ENCODE measurements at places on chromosomes 12 and 14.

- H3K27me3 ChIP-seq: peaks cover 1% of the 10 kb centered on the region
- no peak overlapping the region for H3K4me3 ChIP-seq
- no peaks in the 10 kb centered on the region for H3K4me1 ChIP-seq
- no peaks in the 10 kb centered on the region for H3K36me3 ChIP-seq
- DNase-seq: no peak
- H3K27ac ChIP-seq: no peak overlapping the region
Measured at GRCh38 chr12:83190631-83191390, 504.1 kb downstream of the TMTC2 start.

DNA sequence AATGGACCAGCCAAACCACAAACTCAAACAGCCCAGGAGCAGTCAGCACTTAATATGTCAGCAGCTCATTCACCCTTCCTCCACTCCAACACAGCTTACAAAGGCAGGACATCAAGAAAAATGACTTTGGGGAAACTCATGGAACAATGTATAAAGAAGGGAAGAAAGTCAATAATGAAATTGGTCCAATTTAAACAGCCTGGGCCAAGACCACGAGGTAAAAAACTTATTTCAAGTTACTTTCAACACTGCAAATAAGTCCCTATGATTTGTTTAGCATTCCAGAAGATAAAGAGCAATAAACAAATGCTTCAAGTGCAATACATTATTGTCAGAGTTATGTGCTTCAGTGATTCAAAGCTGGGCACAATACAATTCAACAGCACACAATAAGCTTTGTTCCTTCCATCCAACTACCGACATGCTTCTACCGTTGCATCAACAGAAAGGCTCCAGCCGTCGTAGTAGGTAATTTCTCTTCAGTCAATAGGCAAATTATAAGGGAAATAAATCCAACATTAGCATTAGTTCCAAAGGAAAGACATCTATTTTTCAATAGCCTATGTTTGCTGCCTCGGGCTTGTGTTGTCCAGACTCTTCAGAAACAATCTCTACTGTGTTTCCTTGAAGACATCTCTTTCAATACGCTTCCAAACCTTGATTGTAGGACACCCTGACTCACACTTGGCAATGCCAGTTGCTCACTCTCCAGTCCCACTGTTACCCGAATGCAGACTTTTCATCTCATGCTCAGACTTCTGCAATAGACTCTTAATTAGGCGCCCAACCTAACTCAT, 225.7 kb downstream of the NUAK1 start:
- no peak overlapping the region for H3K27ac ChIP-seq
- no peaks in the 10 kb centered on the region for H3K4me1 ChIP-seq
- no peak for DNase-seq
- H3K4me3 ChIP-seq: no peak overlapping the region

DNA sequence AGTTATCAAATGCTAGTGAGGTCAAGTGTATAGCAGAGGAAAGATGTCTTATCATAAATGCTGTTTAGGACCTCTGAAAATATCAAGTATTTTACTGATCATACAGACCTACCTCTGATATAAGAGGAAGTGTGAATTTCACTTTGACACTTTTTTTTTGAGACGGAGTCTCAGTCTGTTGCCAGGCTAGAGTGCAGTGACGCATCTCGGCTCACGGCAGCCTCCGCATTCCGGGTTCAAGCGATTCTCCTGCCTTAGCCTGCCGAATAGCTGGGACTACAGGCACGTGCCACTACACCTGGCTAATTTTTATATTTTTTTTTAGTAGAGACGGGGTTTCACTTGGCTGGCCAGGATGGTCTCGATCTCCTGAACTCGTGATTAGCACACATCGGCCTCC, 55.1 kb upstream of the PIK3C2G start:
- H3K27ac ChIP-seq: no peak overlapping the region
- H3K36me3 ChIP-seq: no peaks in the 10 kb centered on the region
- no peaks in the 10 kb centered on the region for H3K27me3 ChIP-seq
- no peaks in the 10 kb centered on the region for H3K4me1 ChIP-seq

GRCh38 chr14:80850197-80850814, 91.2 kb downstream of the CEP128 start:
- no peaks in the 10 kb centered on the region for H3K36me3 ChIP-seq
- no peak for DNase-seq
- no peak overlapping the region for H3K4me3 ChIP-seq
- H3K27me3 ChIP-seq: no peaks in the 10 kb centered on the region

GRCh38 chr14:24332268-24332993, 2.4 kb downstream of the ADCY4 start:
- peak overlapping the region; percentile 3 for H3K27ac ChIP-seq
- peak overlapping the region; percentile 66 for H3K4me3 ChIP-seq
- peak; percentile 82 for DNase-seq

All from activated T-helper 2 cell treated with anti-CD3 and anti-CD28 coated beads, Interferon-gamma antibody, Interleukin-2, Interleukin-4, amounts not matched to agents 10 μg/mL and 5 μg/mL and 100 μg/mL, durations not matched to agents 14 hours and 24 hours and 36 hours (primary cell).